ENCODE measurements at places on chromosomes 6 and 20.

- DNase-seq: no peak
These were observed 21.7 kb downstream of the PXDC1 start for GRCh38 chr6:3729603-3730344.

DNA sequence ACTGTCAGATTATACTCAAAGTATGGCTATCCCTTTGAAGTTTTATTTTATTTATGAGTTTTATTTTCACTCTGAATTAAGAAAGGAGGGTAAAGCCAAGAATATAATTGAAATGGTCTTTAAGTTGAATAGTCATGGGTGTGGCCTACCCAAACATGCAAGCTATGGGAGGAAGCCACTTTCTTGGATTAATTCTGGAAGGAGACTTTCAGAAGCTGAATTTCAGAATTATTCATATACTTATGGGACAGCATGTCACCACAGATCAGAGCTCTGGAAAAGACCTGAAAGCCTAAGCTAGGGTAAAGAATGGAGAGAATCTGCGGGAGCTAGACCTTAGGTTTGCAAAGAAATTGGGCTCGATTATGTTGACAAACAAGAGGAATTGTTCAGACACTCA lies 242.4 kb upstream of the FKBP1C start:
- no peak for DNase-seq

DNA sequence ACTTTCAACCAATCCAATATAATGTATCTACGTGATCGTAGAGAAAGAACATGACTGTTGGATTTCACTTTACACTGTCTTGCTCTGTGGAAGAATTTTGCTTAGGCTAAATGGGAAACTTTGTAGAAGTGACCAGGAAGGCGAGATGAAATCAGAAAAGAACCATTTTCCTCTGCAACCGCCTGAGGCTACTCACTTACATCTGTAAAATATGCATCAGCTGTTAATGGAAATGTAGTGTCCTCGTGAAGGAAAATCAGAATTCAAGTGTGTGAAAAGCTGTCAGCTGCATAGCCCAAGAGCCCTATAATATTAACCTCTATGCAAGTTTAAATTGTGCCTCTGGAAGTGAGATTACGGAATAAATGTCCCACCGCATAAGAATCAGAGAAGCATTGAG lies 277.9 kb downstream of the C6orf118 start:
- no peak for DNase-seq

- DNase-seq: no peak
These were observed 13.7 kb upstream of the BPIFA2 start for GRCh38 chr20:33154252-33154651.

- no peak for DNase-seq
These were observed 108.0 kb downstream of the LAMA2 start for GRCh38 chr6:128990915-128991314.

DNA sequence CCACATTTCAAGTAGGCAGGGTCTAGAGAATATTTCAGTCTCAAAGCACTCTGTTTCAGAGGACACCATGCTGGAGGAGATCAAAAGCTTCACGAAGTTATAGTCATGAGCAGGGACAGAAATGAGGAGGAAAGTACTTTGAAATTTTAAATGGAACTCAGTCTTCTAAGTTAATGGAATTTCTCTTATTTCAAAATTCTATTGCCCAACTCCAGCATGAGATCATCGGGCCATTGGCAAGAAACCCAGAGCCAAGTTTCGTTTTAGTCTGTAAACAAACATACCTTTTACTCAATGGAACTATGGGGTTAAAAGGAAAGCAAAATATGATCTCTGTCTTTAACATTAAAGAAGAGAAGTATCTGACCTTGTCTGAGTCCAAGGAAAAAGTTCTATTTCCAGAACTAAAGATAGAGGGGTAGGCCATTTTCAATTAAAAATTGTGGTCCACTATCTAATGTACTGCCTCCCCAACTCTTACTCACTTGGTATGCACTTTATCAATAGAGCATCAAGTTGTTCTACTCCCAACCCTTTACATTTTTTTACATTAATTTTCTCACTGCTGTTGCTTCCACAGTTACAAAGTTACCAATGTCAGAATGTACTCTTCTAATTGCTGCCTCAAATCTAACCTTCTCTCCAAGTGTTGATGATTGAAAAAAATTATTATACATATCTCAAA lies 235.3 kb upstream of the NRSN1 start:
- DNase-seq: no peak

GRCh38 chr6:87553159-87553765 lies 36.5 kb downstream of the RARS2 start:
- DNase-seq: no peak

- no peak for DNase-seq
These were observed 56.2 kb upstream of the NHSL1 start for GRCh38 chr6:138555421-138555988.

DNA sequence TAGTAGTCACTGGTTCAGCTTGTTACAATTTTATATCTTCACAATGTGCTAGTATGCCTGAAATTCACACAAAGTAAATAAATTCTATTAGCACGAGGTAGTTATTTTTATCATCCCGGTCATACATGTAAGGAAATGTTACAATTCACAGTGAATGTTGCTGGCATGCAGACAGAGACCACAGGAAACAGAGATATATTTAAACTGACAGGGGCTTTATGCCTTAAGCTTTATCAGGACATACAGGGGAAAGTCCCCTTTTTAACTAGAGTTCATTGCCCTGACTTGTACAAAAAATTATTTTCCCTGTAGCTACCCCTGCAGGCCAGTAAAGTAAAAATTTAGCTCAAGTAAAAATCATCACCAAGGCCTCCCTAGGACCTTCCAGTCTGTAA lies 712.0 kb upstream of the NRSN1 start:
- peak; percentile 9 for DNase-seq

- no peak for DNase-seq
These were observed 434.8 kb downstream of the ADGRB3 start for GRCh38 chr6:69069881-69070280.

GRCh38 chr6:137715589-137716045 lies 151.4 kb upstream of the TNFAIP3 start:
- no peak for DNase-seq

GRCh38 chr6:26103770-26104456 lies 16.7 kb downstream of the HFE start:
- peak; percentile 95 for DNase-seq

- no peak for DNase-seq
These were observed 298.7 kb upstream of the MARCKS start for GRCh38 chr6:113558431-113558830.

- no peak for DNase-seq
These were observed 90.6 kb downstream of the ATXN1 start for GRCh38 chr6:16670617-16671051.

GRCh38 chr6:44255871-44256774 lies 1.2 kb downstream of the SLC35B2 start:
- no peak for DNase-seq

GRCh38 chr6:63985223-63985622 lies 349.6 kb downstream of the PHF3 start:
- DNase-seq: no peak

- no peak for DNase-seq
These were observed 868 bp downstream of the CYB5R4 start for GRCh38 chr6:83860359-83860755.

DNA sequence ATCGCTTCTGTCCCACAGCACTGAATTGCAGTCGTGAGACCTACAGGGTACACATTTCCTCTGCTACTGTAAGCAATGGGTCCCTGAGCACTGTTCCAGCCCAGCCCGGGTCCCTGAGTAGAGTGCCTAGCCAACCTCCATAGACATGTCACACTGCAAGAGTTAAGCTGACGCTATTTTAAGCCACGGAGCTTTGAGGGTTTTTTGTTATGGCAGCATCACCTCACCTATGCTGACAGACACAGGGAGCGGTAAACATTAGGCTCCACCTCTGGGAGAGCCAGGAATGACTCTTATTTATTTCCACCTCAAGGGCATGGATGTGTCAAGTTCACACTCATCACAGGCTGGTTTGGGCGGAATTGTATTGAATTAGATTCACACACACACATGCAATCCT lies 45.1 kb downstream of the GRM4 start:
- DNase-seq: no peak

DNA sequence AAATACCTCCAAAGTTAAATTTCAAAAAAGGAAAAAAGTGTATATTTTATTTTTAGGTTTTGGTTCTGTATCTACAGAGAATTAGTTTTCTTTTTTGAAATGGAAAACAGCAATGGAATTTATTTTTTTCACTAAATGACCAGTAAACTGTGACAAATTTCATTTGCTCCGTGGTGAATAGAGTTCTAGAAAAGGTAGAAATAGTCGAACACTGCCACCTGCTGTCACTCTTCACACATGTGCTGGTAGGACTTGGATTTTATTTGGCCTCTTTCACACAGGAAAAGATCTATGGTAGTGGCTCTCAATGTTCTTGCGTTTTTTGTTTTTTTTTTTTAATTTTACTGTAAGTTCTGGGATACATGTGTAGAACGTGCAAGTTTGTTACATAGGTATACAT lies 312.5 kb downstream of the EYA4 start:
- peak; percentile 4 for DNase-seq

- DNase-seq: peak; percentile 58
These were observed at the start of gene RRAGD for GRCh38 chr6:89412071-89413005. Gene RRAGD, minus strand, starts transcription at chr6:89412273. Its CDS starts 280 bp downstream, at chr6:89411993.

- no peak for DNase-seq
These were observed 170.6 kb downstream of the PHACTR1 start for GRCh38 chr6:12886961-12887775.

- DNase-seq: no peak
These were observed 4.9 kb downstream of the ELMO2 start for GRCh38 chr20:46401478-46401860.

DNA sequence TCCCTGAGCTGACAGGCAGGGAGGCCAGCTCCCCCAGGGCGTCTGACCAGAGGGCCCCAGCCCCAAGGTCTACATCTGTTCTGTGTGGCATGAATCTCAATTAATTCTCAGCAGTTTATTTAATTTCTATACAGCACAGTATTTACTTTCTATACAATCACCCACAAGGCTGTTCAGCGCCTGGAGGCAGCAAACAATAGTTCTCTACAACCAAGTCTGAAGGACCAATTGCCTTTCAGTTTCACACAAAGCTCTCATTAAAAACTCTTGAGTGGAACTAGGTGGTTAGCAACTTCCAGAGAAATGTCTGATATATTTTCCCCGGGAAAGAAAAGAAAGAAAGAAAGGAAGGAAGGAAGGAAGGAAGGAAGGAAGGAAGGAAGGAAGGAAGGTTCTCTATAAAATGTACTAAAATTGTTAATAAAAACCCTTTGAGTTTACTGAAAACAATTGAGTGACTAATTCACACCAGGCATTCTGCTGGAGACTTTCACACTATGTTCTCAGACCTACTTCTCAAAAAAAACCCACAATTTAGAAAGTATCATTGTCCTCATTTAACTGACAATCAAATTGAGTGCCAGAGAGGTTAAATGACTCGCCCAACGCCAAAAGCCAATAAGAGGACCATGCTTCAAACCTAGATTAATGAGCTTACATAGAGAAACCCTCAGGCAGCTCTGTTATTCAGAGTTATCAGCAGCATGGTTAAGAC lies 62.5 kb downstream of the METTL24 start:
- DNase-seq: no peak

GRCh38 chr6:125738276-125738675 lies 11.2 kb upstream of the HEY2 start:
- DNase-seq: no peak

GRCh38 chr20:4870906-4871305 lies 130.4 kb downstream of the SLC23A2 start:
- DNase-seq: no peak

- no peak for DNase-seq
These were observed 289.1 kb downstream of the TAF4 start for GRCh38 chr20:61776491-61777075.

GRCh38 chr6:159193923-159194322 lies 24.7 kb downstream of the FNDC1 start:
- no peak for DNase-seq

GRCh38 chr6:125293587-125293986 lies 8.2 kb downstream of the HDDC2 start:
- no peak for DNase-seq

DNA sequence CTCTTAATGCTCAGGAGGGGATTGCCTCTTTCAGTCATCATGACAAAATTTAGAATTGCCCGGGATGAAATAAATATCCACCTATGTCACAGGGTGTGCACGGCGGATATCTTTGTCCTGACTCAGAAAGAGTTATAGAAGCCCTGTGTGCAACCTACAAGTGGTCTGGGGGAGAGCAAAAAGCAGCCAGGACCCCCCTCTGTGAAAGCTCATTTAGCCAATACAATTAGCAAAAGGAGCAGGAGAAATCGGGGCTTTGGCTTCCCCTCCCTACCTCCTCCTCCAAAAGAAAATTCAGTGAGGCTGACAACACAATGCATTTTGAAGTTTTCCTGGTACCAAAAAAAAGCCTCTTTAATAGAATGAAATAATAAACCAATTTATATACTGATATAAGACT lies 21.8 kb downstream of the FOXA2 start:
- DNase-seq: peak; percentile 75

DNA sequence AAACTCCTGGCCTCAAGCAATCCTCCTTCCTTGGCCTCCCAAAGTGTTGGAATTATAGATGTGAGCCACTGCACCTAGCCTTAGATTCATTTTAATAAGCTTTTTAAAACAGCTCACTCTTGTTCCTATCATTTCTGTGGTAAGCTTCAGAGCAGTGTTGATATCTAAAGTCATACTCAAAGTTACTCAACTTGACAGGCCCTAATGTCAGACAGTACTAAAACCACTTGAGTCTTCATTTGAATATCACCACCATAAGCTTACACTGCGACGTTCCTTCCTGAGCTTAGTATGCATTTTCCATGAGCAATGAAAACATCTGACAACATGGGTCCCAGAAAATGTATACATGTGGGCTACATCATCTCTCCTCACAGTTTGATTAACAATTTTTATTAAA lies 6.0 kb downstream of the FUCA2 start:
- no peak for DNase-seq

- no peak for DNase-seq
These were observed 2.6 kb downstream of the PTK7 start for GRCh38 chr6:43078691-43079090.

DNA sequence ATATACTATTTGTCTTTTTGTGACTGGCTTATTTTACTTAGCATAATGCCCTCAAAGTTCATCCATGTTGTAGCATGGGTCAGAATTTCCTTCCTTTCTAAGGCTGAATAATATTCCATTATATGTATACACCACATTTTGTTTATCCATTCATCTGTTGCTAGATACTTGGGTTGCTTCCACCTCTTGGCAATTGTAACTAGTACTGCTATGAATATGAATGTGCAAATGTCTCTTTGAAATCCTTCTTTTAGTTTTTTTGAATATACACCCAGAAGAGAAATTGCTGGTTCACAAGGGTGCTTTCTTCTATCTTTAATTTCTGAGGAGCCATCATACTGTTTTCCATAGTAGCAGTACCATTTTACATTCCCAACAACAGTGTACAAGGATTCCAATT lies 21.3 kb upstream of the MAP7 start:
- no peak for DNase-seq

DNA sequence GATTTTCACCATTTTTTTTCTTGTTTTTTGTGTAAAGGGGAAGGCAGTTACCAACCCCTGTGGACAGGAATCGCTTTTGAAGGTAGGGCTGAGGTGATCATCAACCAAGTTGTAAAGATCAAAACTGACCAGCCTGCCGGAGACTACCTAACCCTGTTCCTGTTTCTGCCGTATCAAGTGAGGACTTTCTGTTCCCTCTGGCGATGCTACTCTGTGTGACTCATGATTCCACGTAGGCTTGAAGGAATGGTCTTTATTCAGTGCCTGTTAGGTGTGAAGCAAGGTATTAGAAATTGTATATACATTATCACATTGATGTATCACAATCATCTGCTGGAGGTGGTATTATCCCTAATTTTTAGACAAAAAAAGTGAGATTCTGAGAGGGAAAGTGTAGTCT lies 161.3 kb downstream of the SOX4 start:
- DNase-seq: no peak

All from COR-L47 (cell line).